CD4-positive, CD25-positive, alpha-beta regulatory T cell (primary cell): ENCODE measurements at places on chromosomes 12 and 14. TPM values are rescaled to one million over a fixed set of nuclear protein-coding genes. Genes with fewer than 3 reads are reported as not detected.

Gene CIT
- 1.0 TPM for polyA plus RNA-seq

Gene IAPP
- not detected for polyA plus RNA-seq

Gene MYL6B
- polyA plus RNA-seq, result 11.2 TPM

DNA sequence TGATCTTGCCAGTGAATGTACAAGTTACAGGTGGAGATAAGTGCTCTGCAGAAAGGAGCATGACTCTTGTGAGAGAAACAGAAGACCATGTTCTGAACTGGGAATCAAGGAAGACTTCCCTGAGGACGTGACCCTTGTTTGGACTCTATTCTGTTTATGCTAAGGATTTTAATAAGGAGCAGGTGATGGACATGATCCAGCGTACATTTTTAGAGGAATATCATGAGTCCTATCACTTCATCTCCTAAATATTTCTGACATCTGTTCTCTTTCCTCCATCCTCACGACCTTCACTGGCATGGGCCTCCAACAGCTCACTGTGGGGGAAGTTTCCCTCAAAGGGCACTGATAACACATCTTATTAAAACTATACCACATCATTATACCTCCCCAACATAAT, 7.9 kb upstream of the SLC38A1 start:
- no peaks in the 10 kb centered on the region for H3K27me3 ChIP-seq
- no peak for DNase-seq
- no peak overlapping the region for H3K4me3 ChIP-seq
- H3K27ac ChIP-seq, result no peak overlapping the region

DNA sequence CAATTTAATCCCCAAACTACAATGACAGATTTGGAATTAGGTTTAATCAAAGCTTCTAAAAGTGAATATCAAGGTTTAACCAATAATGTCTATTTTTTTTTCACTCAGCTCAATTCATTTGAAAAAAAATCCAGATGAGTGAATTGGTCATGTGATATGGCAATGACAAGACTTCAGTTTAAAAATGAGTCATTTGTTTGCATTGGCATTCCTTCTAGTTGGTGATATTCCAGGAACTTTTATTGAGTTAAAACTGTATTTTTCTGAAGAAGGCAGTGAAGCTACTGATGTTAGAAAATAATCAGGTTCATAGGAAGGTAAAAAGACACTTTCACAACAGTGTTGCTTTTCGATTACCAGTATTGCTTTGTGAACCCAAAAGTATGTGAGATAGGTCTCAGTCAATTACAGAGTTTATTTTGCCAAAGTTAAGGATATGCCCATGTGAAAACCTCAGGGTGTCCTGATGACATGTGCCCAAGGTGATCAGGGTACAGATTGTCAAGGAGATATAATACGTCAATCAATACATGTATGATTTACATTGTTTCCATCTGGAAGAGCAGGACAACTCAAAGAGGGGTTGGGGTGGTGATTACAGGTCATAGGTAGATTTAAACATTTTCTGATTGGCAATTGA, 1214.9 kb downstream of the GALC start:
- no peaks in the 10 kb centered on the region for H3K4me1 ChIP-seq
- H3K4me3 ChIP-seq, result no peak overlapping the region
- no peak for DNase-seq
- no peaks in the 10 kb centered on the region for H3K27me3 ChIP-seq

GRCh38 chr14:53011053-53011462, 60.2 kb upstream of the FERMT2 start:
- H3K4me3 ChIP-seq, result no peak overlapping the region
- no peak overlapping the region for H3K27ac ChIP-seq
- no peak for DNase-seq
- H3K36me3 ChIP-seq, result no peaks in the 10 kb centered on the region
